ENCODE measurements at places on chromosomes 13 and 19.

DNA sequence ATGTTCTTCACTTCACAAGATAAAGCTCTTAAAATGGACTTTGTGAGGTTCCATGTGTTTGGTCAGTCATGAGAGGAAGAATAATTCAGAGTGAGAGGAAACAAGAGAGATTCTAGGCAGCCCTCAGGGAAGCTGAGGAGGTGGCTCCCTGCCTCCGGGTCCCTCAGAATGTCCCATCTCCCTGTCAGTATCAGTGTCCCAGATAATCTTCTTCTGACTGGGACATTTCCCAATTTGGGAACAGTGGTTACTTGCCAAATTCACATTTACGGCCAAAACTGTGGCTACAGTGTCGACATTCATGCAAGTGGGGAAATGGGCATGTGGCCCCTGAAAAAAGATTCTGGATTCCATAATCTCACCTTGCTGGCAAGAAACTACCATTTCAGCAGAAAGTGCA lies 9.0 kb downstream of the ZNF417 start:
- no peak for DNase-seq

DNA sequence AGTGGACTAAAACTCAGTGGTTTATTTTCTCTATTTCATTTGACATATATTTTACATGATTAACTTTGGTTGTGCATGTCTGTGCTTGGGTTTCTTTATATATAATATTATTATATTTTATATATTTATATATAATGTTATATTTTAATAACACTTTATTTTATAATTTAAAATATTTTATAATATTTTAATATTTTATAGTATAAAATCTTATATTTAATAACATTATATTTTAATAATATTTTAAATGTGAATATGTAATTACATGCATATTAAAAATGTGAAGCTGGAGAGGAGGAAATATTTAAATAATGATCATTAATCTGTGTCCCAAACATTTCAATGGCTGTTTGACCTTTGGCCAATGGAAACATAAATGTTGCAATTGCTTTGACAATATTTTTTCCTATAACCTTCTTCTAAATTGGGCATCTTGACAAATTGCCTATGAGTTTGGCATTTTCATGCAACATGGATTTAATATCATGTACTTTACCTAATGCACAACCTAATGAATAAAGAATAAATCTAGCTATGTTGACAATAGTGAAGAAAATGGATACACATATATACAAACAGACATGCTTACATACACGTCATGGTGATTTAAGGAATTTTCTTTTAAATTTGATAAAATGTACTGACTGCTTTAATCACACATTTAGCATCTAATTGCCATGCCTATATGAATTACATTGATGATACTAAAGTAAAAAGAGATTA lies 607.1 kb downstream of the SLITRK6 start:
- DNase-seq = no peak

GRCh38 chr13:77329911-77330584 lies 3.2 kb upstream of the MYCBP2 start:
- no peak for DNase-seq

DNA sequence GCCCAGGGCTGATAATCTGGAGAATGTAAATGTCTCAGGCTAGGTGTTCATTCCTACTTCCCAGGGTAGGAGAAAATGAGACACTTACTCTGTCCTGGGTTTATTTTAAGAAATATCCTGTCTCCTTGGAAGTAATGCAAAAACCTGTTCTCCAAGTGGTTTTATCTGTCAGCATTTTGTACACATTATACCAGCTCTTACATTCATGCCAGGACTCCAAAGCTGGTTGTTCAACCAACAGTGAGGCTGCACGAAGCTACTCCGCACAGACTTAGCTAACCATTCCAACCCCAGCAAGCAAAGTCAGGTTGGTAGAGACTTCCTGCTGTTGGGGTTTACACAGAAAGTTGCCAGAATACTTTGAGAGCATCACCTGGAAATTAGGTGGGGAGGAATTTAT lies 55.6 kb downstream of the SLC7A1 start:
- DNase-seq = no peak

DNA sequence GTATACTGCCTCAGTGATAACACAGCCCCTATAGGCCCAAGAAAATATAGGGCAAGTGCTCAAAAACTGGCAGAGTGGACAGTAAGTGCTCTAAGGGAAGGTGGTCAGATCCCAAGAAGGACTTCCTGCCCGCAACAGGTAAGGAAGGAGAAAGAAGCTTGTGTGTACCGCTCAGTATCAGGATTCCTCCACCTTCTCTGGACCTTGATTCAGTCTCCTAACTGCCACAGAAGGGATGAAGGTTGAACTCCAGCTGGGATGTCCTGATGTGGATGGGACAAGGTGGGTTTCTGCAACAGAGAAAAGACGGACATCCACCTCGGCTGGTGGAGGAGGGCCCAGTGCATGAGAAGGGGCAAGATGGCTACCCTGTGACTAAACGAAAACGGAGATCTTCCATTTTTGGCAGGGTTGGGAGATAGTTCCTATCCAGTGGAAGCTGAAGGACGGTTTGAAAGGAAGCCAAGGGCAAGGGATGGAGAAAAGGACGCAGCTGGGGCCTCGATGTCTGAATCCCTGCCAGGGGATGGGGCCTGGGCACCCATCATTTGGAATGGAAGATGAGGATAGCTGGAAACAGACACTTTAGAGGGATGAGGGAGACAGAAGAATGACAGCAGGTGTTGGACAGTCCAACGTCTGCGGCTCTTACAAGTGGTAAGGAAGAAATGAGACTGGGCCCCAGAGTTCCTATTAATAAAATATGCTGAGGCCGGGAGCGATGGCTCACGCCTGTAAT lies 1.3 kb upstream of the ATF5 start:
- DNase-seq = no peak

- no peak for DNase-seq
Observed at GRCh38 chr13:67791047-67791446, 560.9 kb upstream of the PCDH9 start.

- DNase-seq = no peak
Observed at GRCh38 chr13:59542303-59542702, 621.4 kb downstream of the DIAPH3 start.

DNA sequence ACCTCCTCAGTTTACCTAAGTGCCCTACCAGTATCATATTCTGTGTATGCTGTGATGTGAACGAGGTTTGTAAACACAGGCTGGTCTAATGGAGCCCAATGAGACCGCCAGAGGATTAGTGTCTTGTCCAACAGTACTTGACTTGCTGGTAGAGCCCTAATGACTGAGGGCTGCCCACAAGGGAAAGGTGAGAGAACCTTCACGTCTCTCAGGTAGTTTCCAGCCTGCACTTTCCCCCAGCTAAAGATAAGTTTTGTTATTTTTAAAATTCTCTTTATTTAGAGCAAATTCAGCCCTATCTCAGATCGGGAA lies 498 bp upstream of the RBM26 start:
- DNase-seq = no peak

- DNase-seq = no peak
Observed at GRCh38 chr13:75136151-75136550, 345.8 kb downstream of the TBC1D4 start.

- no peak for DNase-seq
Observed at GRCh38 chr13:21539687-21540086, 64.3 kb downstream of the MICU2 start.

DNA sequence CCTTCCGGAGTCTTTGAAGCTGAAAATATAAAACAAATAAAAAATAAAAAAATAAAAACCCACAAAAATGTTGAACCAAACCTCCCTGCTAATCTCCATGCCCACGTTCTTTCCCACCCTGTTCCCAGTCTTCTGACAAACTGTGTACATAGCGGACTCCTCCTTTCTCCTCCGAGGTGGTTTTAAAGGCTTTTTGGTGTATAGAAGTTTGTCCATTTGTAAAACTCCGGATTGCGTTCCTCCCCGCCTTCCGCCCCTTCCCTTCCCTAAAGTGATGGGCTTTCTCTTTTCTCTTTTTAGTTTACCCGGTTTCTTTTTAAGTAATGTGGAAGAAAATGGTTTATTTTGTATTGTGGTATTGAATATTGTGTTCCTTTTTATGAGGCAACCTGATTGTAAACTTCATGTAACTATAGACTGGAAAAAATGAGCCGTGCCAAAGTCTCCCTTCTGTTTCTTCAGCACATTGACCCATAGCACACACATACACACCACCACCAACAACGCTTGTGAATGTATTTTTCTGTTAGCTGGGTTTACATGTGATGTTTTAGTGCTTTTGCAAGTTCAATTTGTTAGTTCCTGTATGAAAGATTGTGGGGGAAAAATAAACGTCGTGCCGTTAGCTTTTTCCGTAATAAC lies 4.4 kb downstream of the ZIC2 start:
- DNase-seq = no peak

- DNase-seq = no peak
Observed at GRCh38 chr13:91768746-91769145, 370.3 kb downstream of the GPC5 start.

- no peak for DNase-seq
Observed at GRCh38 chr13:36417331-36417730, 15.0 kb upstream of the CCNA1 start.

- DNase-seq = no peak
Observed at GRCh38 chr13:101945435-101945834, 456.4 kb downstream of the FGF14 start.

DNA sequence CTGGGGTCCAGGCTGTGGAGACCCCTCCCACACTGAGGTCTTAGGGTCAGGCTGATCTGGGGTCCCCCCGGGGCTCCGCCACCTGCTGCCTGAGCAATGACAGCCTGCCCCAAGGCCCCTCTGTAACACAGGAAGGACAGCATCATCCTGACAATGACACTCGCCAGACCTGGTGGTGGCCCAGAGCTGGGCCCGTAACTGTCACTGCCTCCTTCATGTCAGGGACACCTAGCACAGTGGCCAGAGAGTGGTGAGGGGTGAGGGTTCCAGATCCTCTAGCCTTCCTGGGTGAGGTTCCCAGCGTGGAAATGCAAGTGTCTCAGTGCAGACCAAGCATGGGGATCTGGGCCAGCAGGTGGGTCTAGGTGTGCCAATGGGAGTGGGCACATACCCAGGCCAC lies 27.8 kb downstream of the OPA3 start:
- DNase-seq = no peak

GRCh38 chr13:111541752-111542529 lies 221.5 kb downstream of the TEX29 start:
- no peak for DNase-seq

DNA sequence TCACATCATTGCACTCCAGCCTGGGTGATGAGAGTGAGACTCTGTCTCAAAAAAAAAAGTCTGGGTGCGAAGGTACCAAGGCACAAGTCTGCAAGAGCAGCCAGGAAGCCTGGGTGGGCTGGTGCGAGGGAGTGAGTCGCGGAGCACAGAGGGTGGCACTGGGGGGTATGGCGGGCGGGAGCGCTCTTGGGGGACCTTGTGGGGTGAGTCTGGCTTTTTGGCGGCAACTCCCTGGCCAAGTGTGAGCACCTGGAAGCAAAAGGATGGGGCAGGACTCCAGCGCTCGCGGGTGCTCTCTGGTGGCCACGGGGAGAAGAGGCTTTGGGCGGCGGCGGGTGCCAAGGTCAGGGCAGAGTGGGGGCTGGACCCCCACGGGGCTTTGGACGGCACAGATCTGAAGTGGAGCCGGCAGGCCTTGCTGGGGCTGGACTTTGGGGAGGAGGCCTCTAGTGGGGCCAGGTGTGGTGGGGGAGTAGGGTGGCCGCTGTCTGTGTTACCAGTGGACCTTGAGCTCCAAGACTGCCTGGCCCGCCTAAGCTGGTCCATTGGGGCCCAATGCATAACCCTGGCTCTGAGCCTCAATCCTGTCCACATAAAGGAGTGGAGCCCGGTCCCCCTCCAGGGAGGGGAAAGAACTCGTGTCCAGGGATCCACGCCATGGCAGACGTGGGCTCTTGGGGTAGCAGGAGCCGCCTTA lies 1.6 kb downstream of the P2RY11 start:
- DNase-seq = no peak

GRCh38 chr13:58434943-58435342 lies 803.4 kb downstream of the PCDH17 start:
- DNase-seq = no peak

GRCh38 chr19:16470911-16471811 lies 609 bp downstream of the EPS15L1 start:
- DNase-seq = no peak

DNA sequence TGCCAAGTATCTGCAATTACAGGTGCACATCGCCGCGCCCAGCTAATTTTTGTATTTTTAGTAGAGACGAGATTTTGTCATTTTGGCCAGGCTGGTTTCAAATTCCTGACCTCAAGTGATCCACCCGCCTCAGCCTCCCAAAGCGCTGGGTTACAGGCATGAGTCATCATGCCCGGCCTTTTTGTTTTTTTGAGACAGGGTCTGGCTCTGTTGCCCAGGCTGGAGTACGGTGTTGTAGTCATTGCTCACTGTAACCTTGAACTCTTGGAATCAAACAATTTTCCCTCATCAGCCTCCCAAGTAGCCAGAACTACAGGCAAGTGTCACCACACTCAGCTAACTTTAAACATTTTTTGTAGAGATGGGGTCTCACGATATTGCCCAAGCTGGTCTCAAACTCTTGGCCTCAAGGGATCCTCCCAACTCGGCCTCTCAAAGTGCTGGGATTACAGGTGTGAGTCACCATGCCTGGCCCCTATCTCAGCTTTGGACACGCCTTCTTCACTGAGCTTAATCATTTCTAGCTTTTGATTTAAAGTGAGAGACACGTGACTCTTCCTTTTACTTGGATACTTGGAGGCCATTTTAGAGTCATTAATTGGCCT lies 4.0 kb upstream of the IRGC start:
- DNase-seq = no peak

Data from H4 (cell line).